Inflammatory macrophage (primary cell): ENCODE measurements at places on chromosomes 5 and 9.

DNA sequence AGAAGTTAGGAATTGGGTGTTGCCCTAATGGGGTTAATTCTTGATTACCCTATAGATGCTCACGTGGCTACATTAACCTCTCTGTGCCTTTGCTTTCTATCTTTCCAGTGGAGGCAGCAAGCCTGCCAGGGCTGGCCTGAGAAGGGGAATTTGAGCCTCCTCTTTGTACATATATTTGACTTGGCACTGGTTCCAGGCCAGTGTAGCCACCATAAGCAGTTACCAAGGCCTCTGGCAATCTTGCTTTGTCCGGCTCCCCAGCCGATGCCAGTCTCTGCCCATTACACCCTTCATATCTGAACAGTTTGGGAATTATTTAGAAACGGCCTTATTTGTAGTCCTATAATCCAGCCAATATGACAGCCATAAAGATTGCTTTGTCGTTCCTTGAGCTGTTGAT, 58.6 kb upstream of the PPARGC1B start:
- no peak for DNase-seq

GRCh38 chr9:14693251-14693861, at the start of gene ZDHHC21:
ZDHHC21 (minus strand) TSS chr9:14693432; CDS start chr9:14674340, 19,092 bp downstream.
- peak; percentile 87 for DNase-seq

GRCh38 chr9:133783331-133783731, 45.2 kb upstream of the SARDH start:
- DNase-seq, result no peak

DNA sequence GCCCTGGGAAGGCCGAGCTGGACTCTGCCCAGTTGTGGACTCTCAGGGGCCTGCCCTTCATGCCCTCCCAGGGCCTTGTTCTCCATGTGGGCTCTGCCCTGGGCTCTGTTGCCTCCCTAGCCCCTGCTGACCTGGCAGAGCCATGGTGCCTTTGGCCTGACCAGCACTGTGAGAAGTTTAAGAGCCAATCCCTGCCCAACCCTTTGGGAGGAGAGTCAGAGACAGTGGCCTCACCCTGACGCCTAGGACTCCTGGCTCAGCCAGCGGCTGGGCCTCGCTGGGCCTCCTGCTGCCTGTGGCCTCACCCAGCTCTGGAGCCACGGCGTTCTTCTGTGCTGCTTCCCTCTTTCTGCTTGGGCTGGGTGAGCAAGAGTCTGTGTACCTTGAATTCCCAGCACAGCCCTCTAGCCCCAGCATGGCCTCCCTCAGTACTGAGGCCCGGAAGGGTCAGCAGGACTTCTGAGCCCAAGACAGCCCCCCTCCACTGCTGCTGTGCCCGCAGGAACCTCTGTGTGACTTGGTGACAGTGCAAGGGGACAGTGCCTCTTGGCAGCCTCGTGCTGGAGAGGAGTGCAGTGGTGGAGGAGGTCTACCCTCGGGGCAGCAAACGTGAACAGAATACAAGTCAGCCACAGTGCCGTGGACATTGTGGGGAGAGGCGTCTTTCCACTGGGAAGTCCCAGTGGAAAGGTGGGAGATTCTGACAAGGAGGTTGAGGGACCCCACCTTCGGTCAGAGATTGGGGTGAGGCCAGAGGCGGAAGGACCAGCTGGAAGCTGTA, 97.4 kb downstream of the CACNA1B start:
- DNase-seq, result no peak

- DNase-seq, result no peak
Measured at GRCh38 chr5:140481758-140482157, 65.7 kb upstream of the EIF4EBP3 start.

DNA sequence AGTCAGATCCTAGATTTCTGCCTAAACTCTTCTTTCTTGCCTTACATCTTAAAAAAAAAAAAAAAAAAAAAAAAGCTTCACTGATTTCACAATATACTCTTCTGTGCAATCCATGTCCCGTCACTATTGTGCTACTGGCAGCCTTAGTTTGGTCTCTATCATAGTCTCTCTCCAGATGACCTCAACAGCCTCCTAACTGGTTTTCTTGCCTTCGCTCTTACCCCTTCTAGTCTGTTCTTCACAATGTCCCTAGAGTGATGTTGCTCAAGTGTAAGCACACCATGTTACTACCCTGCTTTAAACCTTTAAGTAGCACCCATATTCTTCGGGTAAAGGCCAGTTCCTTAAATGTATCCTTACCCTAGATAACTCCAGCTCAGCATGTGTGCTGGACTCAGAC, 25.8 kb downstream of the CD180 start:
- peak; percentile 60 for DNase-seq

DNA sequence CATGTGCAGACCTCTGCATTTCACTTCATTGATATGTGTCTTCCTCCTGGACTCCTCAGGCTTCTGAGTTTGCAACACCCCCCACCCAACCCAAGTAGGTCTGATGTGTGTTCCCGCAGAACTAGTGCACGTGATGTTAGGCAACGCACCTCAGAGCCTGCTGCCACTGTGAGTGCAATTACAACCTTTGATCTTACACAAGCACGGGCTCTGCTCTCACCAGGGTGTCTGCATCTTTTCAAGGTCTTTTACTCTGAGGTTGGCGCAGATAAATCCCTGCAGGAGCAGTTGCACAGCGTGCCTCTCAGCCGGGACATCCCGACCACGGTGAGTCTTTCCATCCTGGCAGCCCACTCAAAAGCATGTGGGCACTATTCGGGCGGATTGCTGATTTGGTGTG, 80.1 kb downstream of the EGFLAM start:
- DNase-seq, result no peak

DNA sequence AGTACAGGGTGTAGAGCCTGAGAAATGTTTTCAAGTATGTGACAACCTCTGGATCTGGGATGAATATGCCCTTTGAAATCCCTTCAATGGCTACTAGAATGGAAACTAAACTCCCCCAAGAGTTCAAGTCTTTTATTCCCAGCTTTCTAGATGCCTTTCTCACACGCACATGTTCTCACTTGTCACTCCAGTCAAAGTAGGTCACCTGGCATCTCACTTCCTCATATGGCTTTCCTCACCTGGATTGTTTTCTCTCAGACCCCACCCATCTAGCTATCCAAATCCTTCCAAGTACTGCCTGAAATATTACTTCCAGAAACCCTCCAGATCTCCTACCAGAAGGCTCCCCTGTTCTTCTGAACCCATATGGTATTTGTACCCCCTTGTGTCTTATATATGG, 615.4 kb upstream of the KLF4 start:
- no peak for DNase-seq

DNA sequence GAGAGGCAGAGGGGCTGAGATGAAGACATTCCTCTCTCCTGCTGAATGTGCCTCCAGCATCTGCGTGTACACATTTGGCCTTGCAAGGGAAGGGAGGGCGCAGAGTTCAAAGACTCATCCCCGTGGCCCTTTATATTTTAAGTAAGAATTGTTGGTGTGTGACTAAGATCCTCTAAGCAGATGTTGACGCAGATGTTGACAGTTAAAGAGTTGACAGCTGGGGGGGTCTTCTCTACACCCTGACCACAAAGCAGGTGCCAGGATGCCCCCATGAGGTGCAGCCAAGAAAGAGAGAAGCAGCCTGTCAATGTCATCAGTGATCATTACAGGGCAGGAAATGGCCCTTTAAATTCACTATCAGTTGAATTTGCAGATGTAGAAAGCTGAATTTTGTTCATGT, 262.9 kb downstream of the IRX1 start:
- no peak for DNase-seq

DNA sequence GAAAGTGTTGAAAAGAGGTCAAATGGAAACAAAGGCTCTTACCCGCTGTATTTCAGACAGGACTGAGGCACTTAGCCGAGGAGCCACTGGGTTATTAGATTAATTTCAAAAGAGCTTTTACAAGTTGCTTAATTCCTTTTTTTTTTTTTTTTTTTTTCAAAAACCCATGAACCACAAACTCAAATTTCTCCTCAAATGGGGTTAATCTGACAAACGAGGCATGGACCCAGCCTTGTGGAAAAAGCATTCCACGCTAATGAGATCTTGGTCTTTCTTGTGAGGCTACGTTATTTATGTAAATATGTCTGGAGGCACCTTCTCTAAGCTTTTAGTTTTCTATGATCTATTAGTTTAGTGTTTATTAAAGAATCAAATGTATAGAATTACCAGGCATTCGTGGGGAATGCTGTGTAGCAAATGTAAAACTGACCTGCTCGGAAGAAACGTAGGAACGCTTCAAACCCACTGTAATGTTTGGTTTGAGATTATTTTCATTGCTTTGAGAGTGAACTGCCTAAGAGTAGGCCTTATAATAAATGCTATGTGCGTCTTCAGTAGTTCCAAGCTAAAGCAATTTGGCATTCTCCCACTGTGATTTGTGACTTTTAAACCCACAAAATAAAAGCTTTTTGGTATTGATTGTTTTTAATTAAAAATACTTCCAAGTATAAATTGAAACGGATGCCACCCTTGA, 134.7 kb downstream of the CDH6 start:
- DNase-seq, result no peak

GRCh38 chr5:95445995-95446394, 54.8 kb downstream of the FAM81B start:
- no peak for DNase-seq

DNA sequence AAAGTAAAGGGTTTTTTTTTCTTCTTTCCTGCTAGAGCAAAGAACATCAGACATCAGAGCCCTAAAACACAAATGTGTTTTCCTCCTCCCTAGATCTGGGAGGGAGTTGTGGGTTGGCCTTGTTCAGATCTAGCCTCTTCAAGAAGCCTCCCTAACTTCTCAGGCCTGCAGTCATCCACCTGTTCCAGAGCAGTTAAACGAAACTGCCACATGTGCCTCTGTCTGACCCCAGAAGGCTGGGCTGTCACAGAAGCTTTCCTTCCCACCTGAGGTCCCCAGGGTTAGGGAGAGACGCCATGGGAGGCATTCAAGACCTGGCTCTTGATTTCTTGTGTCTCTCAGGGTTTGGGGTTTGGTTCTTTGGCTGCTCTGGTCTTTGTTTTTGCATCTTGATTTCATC, 87.0 kb downstream of the DAB2IP start:
- DNase-seq, result no peak

DNA sequence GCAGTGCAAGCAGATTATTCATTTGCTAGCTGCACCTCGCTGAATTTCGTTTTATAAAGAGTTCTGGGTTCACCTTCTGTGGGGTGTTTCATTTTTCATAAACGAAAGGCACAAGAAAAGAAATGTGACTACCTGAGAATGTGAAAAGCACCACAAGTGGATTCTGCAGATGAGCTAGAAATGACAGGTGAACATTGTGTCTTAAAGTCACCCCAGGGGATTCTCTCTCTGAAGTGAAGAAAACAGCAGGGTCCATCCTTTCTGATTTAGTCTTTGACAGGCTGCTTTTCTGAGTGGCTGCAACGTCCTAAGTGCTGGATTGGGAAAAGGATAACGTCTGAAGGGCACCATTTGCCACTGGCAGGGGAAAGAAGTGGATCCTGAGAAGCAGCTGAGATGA, 469.3 kb downstream of the SPATA31D1 start:
- DNase-seq, result no peak

DNA sequence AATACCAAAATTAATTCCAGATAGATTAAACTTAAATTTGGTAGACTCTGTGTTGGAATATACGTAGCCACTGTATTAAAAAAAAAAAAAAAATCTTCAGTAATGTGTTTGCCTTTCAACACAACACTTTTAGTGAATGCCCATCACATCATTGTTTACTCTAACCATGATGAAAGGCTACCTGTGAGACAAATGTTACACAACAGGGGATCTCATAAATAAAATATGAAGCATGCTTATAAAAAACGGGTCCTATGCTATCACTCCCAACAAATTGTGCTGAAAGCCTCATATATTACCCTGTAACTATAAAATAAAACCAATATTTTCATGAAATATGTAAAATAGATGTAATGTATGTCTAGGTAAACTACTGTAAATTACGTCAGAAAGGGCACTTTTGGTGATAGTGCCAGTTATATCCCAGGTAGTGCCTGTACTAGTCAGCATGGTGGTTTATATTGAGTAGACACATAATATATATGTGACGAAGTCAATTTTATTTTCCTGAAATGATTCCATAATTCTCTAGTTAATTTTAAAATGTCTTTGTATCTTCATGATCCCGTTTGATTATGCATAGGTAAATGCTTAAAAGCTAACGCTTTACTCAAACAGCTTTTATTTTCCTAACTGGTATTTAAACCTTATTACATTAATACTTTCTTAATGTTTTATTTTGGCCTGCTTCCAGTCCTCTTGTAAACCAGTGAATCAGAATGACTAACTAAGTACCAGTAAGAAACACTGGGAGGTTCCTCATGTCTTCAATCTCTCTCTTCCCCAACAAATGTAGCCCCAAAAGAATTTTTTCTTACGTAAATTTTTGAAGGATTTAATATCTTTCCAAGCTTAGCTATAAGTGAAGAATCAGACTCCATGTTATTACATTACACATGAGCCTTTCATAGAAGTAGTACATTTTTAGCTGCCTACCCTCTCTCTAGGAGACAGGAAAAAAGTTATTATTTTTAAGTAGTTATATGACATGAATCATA, 420.3 kb downstream of the GABRG2 start:
- DNase-seq, result no peak

DNA sequence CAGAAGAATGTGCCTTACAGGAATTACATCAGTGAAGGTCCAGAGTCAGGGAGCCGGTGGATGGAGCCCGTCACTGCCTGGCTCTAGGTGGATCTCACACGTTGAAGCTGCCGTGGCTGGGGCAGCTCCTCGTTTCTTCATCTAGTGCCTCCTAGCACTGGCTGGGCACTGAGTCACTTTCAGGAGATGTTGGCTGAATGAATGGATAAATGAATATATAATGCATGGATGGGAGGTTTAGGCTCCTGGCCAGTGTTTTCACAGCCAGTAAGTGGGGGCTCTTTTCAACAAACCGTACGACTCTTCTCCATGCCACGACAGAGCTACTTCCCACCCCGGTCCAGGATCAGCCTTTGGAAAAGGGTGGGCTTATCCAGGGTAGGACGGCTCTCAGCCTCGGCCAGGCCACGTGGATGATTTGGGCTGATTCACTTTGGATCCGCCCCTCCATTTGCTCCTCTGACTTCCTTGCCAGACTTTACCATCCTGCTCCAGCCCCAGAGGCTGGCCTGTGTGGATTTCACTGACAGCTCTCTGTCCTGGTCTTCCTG, 1.3 kb upstream of the SH3PXD2B start:
- DNase-seq, result no peak

- no peak for DNase-seq
Measured at GRCh38 chr5:150618588-150619281, 21.7 kb upstream of the SYNPO start.
